ENCODE measurements at places on chromosomes 11 and 22. TPM values are rescaled to one million over a fixed set of nuclear protein-coding genes. Genes with fewer than 3 reads are reported as not detected.

OTUB1 gene
- 97.3 TPM for total RNA-seq

- DNase-seq: no peak
These were observed 47.1 kb downstream of the MYH9 start for GRCh38 chr22:36340621-36341020.

- DNase-seq: no peak
These were observed 11.3 kb upstream of the CXCR5 start for GRCh38 chr11:118872403-118872821.

DNA sequence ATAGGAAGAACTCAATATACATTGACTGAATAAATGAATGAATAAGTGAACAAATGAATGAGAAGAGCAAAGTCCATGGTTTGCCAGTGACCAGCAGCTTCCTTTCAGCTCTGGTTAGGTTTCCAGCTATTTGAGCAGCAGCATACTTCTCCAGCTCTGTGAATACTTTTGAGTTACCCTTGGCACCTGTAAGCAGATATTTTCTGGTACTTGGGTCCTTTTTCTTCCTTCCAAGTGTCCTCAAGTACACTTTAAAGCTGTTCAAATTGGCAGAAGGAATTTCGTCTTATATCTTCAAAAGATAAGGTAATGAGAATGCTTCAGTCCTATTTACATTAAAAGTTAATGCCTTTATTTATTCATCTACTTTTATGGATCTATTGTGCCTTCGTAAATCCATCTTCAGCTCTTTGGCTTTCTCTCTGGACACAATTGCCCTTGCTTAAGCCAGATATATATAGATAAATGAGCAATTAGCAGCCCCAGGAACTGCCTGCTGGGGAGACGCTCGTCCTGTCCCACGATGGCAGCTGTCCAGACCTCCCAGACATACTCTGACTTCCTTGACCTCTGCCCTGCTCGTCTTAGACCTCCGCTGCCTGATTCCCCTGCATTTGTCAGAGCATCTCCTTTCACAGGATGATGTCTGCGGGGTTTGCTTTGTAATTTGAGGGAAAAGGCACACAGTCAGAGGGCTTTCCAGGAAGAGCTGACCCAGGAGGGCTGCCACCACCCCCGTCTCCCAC lies 926.3 kb downstream of the OPCML start:
- no peak for DNase-seq

DNA sequence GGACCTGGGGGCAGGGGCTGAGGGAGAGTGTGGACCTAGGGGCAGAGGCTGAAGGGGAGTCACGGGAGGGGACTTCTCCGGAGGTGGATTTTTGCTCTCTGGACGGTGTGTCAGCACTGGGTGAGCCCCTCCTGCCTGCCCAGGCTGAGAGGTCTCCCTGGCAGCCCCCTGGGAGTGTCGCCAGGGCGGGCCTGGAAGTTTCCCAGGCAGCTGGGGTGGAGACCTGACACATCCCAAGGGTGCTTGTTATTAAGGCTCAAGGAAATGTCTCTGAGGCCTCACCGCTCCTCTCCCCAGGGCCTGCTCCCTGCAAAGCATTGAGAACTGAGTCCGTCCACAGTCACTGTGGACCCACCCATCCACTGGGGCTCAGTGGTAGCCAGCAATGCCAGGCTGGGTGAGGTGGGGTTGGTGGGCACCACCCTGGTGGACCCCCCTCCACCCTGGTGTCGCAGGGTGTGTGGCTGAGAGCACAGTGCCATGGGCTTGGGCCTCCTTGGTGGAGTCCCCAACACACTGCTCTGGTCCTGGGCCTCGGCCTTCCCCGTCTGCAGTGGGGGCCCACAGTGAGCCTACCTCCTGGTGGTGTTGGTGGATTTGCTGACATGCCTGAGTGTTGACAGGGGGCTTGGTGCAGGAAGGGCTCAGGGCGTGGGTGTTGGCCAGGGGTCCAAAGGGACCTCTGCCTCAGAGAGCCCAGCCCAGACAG lies 2.5 kb downstream of the CD81 start:
- DNase-seq: no peak

GRCh38 chr11:128544471-128545051 lies 42.8 kb downstream of the ETS1 start:
- no peak for DNase-seq

ACTN3 gene
- total RNA-seq: not detected

BAIAP2L2 gene
- 4.0 TPM for total RNA-seq

DNA sequence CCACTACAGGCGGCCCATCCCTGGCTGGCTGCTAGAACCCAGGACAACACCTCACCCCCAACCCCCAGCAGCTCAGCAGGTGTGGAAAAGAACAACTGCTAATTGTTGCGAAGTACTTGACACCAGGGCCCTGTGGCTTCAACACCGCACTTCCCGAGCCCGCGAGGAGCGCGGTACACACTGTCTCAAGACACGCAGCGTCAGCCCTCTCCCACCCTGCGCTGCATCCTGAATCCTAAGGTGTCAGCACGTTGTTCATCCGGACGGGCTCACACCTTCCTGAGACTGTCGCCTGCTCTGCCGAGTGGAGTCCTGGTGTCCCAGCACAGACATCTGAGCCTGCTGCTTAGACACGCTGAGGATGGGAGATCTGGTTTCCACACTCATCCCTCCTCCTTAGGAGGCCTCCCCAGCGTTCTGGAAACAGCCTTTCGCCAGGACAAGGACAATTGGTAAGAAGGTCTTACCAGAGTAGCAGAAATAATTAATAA lies 1336.2 kb downstream of the BRD1 start:
- no peak for DNase-seq

DNA sequence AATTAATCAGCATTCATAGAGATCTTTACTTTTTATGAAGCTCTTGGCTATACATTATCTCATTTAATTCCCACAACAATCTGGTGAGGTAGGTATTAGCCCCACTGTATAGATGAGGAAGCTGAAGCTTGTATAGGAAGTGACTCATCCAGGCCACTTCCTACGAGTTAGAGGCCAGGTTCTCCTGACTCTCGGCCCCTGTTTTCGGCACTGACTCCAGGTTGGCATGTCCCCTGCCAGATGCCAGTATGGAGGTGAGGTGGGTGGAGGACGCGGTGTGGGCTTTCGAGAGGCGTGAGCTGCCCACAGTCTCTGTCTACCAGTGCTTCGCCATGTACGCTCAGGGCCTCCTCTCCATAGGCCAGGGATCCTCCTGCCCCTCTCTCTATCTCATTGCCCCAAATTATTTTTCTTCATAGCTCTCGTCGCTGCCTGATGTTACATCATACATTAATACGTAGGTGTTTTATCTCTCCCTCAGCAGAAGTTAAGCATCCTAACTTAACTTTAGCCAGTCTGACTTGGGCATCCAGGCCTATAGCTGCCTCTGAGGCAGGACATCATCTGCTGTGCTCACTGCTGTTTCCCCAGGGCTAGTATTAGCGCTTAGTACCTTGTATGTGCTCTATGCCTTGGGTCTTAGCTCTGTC lies 9.0 kb downstream of the DGAT2 start:
- DNase-seq: no peak

GRCh38 chr11:2220173-2220771 lies 48.7 kb upstream of the TH start:
- no peak for DNase-seq

DNA sequence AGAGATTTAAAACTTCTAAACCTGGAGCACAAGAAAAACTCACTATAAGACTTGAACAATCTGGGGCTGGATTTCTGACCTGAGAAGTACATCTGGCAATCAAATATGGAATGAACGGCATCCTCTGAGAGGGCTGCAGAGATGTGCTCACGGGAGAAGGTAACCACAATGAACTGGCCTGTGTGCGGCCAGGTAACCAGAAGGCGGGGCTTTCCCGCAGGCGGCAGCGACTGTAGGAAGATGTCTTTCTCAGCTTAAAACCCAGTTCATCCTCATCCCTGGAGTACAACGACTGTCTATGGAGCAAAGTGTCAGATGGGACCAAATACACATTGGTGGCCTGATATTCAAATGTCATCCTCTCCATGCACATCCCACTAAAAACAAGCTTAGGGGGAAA lies 24.5 kb downstream of the MICAL3 start:
- DNase-seq: peak; percentile 31

DNA sequence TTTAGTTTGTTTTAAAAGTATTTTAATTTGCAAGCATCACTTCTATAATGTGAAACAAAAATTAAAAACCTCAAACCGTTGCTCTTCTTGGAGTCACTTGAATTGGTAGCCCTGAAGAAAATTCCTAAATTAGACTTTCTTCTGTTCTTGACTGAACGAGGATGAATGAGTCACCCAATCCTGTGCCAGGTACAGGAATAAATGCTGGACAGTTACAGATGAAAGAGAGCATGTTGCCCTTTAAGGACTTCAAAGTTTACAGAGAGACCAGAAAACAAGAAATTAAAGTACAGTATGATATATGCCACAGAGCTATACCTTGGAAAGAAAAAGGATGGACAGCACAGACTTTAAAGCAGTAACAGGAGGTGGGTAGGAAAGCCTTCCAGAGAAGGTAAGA lies 41.3 kb upstream of the CXCR5 start:
- no peak for DNase-seq

GRCh38 chr11:126233391-126233790 lies 21.8 kb downstream of the FAM118B start:
- no peak for DNase-seq

DNA sequence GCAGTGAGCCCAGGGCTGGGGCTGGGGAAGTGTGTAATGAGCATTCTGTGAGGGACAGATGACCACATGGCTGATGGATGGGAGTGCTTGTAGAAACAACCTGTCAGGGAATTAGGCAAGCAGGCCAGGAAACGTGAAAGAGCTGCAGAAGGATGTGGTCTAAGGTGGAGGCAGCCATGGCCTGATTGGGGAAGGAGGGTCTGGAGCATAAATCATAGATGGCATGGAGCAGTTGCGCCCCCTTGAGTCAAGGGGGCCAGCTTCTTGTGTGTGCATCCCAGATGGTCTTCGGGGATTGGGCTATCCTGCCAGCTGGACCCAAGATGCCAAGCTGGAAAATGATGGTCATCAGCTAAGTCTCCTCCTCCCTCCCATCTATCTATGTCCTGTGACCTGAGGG lies 119.4 kb upstream of the CLPB start:
- DNase-seq: no peak

NXPE2 gene
- not detected for total RNA-seq

MRGPRX3 gene
- total RNA-seq: not detected

DNA sequence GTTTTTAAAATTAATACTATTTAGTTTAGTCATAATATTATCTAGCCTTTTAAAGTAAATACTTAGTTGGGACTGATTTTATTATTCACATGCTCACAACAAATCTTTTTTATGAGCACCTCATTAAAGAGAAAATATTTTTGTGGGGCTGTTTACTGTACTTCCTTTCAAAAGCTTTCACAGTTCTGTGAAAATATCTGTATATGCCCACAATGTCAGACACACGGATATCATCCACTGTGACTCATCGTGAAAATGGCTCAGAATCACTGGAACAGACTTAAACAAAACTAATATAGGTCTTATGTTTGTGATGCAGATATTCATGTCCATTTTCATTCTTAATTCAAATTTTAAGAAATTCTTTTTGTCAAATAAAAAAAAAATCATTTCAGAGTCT lies 305.2 kb downstream of the RAB38 start:
- DNase-seq: no peak

RHOD gene
- 5.6 TPM for total RNA-seq

KRTAP5-1 gene
- not detected for total RNA-seq

ALDH3B1 gene
- total RNA-seq: 85.5 TPM

GRCh38 chr11:129589190-129589860 lies 213.7 kb downstream of the BARX2 start:
- no peak for DNase-seq

- no peak for DNase-seq
These were observed 18.3 kb downstream of the SLC5A12 start for GRCh38 chr11:26703411-26704191.

DNA sequence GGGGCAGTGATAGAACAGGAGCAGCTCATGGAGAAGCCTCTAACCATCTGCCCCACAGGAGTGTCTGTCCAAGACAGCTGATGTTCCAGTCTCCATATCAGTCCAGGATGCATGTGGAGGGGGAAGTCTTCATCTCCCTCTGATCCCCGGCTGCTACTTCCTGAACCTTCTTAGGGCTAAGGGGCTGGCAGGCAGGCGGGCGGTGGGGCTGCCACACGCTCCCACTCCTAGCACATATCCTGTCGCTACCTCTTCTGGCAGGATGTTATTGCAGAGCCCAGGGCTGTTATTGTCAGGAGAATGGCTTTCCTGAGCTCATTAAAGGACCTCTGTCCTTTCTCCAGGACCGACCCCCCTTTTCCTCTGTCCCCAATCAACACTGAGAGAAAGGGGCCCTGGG lies 25.4 kb downstream of the LRRC55 start:
- no peak for DNase-seq

KCNQ1 gene
- total RNA-seq: not detected

- no peak for DNase-seq
These were observed 100.6 kb upstream of the HSD17B12 start for GRCh38 chr11:43579919-43580276.

DNA sequence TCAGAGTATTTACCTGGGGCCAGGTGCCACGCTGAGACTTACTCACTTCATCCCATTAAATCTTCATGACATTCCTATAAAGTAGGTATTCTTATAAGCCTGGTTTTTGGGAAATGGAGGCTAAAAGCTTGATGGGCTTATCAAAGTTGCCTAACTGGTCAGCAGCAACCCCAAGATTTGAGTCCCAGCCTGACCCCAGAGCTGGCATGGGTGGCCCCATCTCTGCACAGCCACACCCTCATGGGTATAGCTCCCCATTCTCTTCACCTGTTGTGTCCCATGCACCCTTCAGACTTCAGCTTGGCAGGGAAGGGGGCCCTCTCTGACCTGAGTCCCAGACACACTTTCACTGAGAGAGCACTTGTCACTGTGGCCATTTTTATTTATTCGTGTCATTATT lies 37.4 kb upstream of the TP53I11 start:
- no peak for DNase-seq

GRCh38 chr11:65442842-65443331 lies 20.3 kb downstream of the NEAT1 start:
- peak; percentile 25 for DNase-seq

GRCh38 chr11:34928960-34929680 lies 12.7 kb downstream of the PDHX start:
- no peak for DNase-seq
